Renal pelvis (tissue), 12 donors: ENCODE measurements at places on chromosomes 5 and 9.

DNA sequence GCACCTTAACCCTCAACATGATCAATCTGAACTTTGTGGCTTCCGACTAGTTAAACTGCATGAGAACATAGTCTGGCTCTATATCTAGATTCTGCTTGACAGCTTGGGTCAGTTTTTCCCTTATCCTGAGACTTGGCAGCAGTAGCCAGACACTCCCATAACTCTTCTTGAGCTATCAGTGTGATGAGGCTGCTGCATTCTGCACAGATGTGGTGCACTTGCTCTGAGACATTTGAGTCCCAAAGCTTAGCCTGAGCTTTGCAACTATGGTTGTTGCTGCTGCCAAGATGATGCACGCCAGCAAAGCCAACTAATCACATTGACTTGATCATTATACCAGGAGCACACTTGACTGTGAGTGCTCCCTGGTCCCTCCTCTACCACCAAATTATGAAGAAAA lies 36.2 kb downstream of the MOCS2 start:
- no peak for DNase-seq

DNA sequence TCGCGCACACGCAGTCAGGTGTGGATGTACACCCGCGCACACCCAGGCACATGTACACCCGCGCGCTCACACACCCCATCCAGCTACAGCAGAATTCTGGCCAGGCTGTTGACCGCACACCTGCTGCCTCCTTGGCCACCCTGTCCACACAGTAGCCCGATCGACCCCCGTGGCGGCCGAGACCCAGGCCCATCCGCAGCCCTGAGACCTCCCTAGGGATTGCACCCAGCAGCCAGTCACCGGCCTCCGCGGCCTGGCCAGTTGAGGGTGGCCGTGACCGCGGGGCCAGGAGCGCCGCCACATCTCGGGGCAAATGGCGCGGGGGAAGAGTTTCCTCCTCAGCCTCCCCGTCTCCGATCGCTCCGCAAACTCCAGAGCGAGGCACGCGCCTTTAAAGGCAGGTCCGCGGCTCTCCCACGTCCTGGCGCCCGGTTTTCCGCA lies 774 bp upstream of the ADAMTS16 start:
- no peak for DNase-seq

DNA sequence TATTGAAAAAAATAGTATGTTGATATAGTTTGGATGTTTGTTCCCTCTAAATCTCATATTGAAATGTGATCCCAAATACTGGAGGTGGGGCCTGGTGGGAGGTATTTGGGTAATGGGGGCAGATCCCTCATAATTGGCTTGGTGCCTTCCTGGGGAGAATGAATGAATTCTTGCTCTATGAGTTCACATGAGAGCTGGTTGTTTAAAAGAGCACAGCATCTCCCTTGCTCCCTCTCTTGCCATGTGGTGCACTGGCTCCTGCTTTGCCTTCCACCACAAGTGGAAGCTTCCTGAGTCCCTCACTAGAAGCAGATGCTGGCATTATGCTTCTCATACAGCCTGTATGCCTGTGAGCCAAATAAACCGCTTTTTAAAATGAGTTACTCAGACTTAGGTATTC lies 154.8 kb downstream of the ADAMTS6 start:
- no peak for DNase-seq

DNA sequence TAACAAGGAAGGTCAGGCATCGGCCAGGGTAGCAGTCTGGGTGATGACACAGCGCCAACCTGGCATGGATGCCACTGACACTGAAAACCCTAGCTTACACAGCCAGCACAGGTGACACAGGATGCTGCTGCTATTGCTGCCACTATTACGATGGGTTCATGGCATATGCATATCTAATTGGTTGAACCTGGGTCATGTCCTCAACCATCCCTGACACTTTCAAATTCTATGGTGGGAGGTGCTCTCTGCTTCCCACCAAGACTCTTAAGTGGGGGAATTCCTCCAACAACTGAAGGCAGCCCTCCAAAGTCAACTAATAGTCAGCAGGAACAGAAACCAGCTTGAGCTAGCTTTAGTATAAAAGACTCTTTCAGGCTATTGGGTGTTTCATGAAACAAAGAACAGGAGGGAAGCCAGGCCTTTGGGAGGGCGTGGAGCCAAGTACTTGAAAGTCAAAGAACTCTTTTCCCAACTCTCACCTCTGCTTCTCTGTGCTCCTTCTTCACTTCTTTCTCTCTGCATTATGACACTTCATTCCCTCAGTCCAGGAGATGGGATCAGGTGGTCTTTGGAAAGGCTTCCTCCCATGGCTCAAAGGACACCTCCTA lies 21.3 kb downstream of the PTTG1 start:
- DNase-seq, result no peak

DNA sequence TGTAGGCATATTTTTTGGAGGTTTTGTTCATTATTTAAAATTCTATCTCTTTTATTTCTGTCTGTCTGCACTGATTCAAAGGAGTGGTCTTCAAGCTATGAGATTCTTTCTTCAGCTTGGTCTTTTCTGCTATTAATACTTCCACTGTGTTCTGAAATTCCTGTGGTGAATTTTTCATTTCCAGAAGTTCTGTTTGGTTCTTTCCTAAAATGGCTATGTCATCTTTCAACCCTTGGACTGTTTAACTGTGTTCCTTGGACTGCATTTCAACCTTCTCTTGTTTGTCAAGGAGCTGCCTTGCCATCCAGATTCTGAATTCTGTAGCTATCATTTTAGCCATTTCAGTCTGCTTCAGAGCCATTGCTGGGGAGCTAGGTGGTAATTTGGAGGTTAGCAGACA lies 76.3 kb downstream of the CERT1 start:
- DNase-seq, result no peak

DNA sequence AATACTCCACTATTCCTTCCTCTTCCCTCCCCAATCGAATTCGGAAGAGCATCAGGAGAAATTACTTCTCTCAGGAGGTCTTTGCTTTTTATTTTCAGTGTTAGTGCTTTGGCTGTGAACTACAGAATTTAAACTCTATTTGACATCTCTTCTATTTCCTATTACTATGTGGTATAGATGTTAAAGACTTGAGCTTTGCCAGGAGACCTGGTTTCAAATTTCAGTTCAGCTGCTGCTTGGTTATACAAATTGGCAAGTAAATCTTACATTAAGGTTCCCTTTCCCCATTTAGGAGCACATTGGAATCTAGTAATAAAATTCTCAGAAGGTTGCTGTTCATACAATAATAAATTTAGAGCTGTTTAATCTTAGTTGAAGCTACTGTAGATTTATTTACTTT lies 13.1 kb downstream of the UHRF2 start:
- DNase-seq, result no peak

- DNase-seq, result peak; percentile 82
These were observed 9.6 kb upstream of the TRAF1 start for GRCh38 chr9:120936011-120936763.

GRCh38 chr5:134651531-134651930 lies 2.9 kb downstream of the SEC24A start:
- no peak for DNase-seq

DNA sequence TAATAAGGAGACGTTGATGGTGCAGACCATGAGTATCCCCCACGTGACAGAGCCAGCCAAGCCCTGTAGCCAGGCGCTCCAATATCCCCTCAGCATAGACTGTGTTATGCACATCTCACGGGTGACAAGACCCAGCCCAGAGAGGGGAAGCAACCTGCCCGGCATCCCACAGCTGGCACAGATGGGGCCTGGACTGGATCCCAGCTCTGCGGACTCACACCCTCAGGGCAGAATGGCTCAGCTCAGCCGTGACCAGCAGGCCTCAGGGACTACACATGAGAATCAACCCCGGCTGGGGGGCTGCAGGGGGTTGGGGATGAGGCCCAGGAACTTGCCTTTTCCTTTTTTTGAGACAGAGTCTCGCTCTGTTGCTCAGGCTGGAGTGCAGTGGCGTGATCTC lies 11.7 kb downstream of the FIBCD1 start:
- DNase-seq, result no peak

DNA sequence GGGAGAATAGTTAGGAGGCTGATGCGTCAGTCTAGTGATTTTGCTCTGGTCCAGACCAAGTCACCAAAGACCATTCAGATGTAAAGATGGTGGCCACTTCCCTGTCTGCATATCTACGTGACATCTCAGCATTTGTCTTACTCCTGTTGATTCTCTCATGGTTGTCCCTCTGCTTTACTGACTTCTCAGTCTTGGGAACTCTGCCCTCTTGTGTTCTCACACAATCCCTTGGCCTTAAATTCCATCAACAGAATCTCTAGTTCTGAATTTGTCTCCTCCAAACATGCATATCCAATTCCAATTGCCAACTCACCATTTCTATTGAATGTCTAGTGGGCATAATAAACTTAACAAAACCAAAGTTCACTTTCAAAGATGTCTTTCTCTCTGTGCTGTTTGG lies 147.8 kb downstream of the SLC24A2 start:
- no peak for DNase-seq

- DNase-seq, result no peak
These were observed 5.6 kb downstream of the BNC2 start for GRCh38 chr9:16864649-16865434.

GRCh38 chr5:160271836-160272235 lies 40.5 kb downstream of the CCNJL start:
- DNase-seq, result no peak

DNA sequence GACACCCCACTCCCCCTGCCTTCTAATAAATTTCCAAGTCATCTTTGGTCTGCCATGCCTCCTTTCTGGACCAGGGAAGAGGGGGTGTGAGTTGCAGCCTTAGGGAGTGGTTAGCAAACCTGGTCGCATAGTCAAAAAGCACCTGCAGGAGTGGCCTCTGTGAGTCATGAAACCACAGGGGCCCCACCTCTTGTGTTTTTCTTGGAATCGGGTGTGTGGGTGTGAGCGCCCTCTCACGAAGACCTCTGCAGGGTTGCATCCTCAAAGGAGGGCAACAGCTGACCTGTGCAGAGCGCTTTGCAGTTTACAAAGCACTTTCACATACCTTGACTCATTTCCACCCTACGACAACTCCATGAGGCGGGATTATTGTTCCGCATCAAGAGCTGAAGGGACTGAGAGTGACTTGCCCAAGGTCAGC lies 36.8 kb upstream of the TEX48 start:
- DNase-seq, result no peak

GRCh38 chr5:78009937-78010527 lies 233.9 kb upstream of the TBCA start:
- no peak for DNase-seq
